ENCODE measurements at places on chromosomes 11 and 22.
A peak's percentile ranks its signal among the peaks of the same experiment; 100 is the strongest.

DNA sequence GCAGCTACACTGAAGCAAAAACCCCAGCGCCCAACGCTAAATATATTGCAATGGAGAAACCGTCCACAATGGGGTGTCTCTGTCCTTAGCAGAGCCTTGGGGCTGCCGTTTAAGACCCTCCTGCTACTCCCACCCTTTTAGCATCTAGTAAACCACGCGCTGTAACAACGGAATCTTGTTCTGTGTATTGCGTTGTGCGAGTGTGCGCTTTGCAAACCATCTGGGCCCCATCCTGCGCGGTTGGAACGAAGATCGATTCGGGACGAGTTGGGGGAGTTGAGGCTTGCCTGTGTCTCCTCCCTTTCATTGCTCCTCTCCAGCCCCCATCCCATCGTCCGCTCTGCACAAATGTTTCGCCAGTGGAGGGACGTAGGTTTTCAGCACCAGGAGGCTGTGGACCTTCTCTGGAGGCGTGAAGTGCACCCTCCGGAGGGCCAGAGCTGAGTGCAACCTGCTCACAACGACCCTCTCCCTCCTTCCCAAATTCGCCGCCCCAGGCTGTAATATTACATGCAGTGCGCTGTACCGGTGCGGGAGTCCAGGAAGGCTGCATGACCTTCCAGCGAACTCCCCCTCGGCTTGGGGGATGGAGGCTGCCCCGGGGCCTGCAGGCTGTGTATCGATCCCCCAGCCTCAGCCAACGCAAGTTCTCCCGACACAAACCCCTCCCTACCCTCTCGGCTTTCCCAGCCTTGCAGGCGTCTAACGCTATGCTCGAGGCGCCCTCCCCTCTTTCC lies 1.6 kb upstream of the KMT2A start:
- DNase-seq, result peak; percentile 57

DNA sequence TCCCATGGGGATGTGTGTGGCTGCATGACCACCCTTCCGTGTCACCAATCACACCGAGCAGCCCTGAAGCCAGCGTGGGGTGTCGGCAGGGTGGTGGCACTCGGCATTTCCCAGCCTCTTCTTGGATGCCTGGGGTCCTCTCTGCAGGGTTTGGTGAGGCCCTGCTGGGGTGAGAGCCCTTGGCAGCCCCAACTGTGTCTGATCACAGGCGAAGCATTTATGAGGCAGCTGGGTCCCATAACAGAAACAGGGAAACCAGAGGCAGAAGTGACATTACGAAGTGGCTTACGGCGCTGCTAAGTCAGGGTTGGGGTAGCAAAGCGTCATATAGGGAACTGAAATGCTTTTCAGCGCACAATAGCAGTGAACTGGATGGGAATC lies 92.3 kb upstream of the SEPTIN5 start:
- no peak for DNase-seq

DNA sequence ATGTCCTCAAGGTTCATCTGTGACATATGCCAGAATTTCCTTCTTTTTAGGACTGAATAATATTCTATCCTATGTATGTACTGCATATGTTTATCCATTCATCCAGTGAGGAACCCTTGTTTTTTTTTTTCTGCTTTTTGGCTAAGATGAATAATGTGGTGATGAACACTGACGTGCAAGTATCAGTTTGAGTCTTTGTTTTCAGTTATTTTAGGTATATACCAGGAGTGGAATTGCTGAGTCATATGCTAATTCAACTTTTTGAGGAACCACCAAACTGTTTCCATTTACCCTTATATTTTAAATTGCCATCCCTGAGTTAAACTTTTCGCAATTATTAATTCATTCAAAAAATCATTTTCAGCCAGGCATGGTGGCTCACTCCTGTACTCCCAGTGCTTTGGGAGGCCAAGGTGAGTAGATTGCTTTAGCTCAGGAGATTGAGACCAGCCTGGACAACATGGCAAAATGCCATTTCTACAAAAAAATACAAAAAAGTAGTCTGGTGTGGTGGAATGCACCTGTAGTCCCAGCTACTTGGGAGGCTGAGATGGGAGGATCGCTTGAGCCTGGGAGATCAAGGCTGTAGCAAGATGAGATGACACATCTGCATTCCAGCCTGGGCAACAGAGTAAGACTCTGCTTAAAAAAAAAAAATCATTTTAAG lies 64.2 kb downstream of the MICAL2 start:
- DNase-seq, result no peak

- DNase-seq, result no peak
These were observed 52.1 kb upstream of the TCF20 start for GRCh38 chr22:42322562-42322926.

DNA sequence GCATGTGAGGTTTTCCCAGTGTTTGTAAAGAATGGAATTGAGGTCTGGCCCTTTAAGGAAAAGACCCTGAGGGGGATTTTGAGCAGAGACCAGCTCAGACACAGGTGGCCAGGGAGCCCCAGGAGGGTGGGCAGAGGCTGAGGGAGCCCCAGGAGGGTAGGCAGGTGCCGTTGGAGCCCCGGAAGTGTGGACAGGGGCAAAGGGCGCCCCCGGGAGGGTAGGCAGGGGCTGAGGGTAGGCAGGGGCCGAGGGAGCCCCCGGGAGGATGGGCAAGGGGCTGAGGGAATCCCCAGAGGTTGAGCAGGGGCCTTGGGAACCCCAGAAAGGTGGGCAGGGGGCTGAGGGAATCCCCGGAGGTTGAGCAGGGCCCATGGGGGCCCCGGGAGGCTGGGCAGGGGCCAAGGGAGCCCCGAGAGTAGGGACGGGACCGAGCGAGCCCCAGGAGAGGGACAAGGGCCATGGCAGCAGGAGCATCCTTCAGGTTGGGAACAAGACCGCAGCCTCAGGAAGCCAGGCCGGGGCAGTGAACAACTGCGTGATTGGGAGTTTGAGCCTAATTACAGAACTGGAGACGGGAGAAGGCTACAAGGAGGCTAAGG lies 292.0 kb downstream of the BRD1 start:
- DNase-seq, result no peak

GRCh38 chr11:8309862-8310261 lies 46.2 kb upstream of the LMO1 start:
- DNase-seq, result no peak

DNA sequence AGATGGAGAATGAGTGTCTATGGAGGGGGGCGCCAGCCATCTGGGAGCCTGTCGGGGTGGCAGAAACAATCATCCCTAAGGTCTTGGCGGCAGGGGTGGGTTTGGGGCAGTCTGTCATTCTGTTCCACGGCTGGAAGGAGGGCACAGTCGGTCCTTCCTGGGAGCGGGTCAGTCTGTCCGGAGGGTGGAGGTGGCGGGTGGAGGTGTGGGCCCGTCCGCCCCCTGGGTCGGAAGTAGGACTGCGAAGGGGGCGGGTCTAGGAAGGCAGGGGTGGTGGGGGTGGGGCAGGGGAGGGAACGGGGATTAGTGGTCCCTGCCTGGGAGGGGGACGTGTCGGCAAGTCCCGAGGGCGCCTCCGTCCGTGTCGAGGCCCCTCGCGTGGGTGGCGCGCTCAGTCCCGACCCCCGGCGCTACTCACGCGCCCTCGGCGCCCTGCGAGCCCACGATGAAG lies 461 bp downstream of the TBC1D10A start:
- no peak for DNase-seq

GRCh38 chr22:23079240-23079768 lies 9.0 kb downstream of the GNAZ start:
- no peak for DNase-seq

GRCh38 chr11:131581046-131581445 lies 210.6 kb downstream of the NTM start:
- DNase-seq, result no peak

DNA sequence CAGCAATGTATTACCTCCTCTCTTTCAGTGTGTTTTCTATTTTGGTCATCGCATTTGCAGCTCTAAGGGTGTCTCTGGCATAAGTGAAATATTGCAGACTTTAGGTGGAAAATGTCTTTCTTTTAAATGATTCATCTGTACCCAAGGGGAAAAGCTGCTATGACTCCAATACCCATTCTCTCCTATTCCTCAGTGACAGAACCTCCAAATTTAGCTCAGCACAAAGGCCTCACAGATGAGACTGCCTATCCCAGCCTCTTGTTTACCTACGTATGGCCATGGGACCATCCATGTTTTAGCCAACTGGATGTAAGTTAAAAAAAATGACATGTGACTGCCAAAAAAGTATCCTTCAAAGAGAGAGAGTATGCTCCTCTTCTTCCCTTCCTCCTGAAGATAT lies 7.9 kb downstream of the MTMR2 start:
- DNase-seq, result no peak

DNA sequence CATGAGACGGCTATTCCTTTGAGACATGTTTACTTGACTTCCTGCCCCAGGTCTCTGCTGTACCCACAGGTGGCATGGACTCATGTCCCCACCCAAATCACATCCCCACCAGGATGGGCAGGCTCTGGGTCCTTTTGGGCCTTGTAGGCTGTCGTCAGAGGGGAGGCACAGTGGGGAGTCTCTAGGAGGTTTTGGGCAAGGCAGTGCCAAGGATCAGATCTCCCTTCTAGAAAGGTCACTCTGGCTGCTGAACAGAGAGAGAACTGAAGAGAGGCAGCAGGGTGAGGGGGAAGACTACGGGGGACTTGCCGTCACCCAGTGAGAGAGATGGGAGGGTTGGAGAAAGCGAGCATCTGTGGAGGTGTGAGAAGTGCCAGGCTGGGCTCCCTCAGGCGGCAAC lies 4.6 kb upstream of the KCNQ1OT1 start:
- DNase-seq, result no peak

GRCh38 chr11:414318-414857 lies 411 bp downstream of the SIGIRR start:
- no peak for DNase-seq

- DNase-seq, result no peak
These were observed 14.6 kb downstream of the SPECC1L start for GRCh38 chr22:24285245-24285644.

GRCh38 chr11:64206457-64207255 lies at the start of gene FERMT3:
Gene FERMT3 (plus strand): TSS chr11:64206721. CDS start chr11:64207365, 644 bp downstream.
- no peak for DNase-seq

GRCh38 chr11:36356201-36356600 lies 60.1 kb downstream of the PRR5L start:
- no peak for DNase-seq

DNA sequence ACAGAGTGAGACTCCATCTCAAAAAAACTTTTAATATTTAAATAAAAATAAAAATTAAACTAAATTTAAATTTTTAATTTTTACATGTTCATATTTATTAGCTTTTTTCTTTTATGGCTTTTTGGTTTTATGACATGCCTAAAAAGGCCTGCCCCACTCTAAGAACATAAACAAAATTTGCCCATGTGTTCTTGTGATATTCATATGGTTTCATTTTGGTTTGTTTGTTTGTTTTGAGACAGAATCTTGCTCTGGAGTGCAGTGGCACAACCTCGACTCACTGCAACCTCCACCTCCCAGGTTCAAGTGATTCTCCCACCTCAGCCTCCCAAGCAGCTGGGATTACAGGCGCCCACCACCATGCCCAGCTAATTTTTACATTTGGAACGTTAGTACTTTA lies 27.7 kb downstream of the SUSD2 start:
- DNase-seq, result no peak

- DNase-seq, result no peak
These were observed 145.1 kb downstream of the SWAP70 start for GRCh38 chr11:9808943-9809342.

GRCh38 chr22:20021196-20022181 lies 579 bp downstream of the TANGO2 start:
- peak; percentile 8 for DNase-seq

DNA sequence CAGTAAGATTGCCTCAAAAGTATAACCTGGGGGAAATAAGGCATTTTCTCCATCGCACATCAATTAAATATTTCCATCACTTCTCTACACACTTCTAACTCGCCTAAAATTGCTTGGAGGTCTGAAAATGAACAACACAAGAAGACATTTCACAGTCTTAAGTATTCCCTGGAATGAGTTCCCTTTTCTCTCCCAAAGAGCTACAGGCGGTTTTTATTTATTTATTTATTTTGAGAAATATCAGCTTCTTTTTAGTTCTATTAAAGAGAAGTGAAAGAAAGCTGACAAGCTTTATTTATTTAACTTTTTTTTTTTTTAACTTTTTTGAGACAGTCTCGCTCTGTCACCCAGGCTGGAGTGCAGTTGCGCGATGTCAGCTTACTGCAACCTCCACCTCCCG lies 11.5 kb upstream of the PARVB start:
- no peak for DNase-seq

- no peak for DNase-seq
These were observed 259.5 kb downstream of the BRD1 start for GRCh38 chr22:49567899-49568750.

DNA sequence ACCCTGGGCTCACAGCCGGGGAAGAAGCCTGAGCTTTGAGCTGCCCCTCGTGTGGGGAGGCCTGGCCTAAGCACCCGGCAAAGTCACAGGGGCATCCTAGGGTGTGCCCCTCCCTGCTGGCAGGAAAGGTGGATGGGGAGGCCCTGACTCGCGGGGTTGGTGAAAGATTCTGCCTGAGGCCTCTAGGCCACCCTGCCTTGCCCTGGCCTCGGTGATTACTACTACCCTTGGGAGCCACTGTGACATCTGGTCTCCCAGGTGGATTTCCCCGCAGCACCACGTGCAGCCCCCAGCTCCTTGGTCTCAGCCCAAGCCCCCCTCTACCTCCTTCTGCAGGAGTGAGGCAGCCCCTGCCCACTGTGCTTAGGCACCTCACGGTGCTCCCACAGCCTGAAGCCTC lies 23.9 kb downstream of the GNAZ start:
- no peak for DNase-seq

GRCh38 chr11:93587858-93588581 lies 44.8 kb upstream of the SMCO4 start:
- no peak for DNase-seq
